Midbrain (tissue), 1 donor: ENCODE measurements at places on chromosomes 6 and 20.

DNA sequence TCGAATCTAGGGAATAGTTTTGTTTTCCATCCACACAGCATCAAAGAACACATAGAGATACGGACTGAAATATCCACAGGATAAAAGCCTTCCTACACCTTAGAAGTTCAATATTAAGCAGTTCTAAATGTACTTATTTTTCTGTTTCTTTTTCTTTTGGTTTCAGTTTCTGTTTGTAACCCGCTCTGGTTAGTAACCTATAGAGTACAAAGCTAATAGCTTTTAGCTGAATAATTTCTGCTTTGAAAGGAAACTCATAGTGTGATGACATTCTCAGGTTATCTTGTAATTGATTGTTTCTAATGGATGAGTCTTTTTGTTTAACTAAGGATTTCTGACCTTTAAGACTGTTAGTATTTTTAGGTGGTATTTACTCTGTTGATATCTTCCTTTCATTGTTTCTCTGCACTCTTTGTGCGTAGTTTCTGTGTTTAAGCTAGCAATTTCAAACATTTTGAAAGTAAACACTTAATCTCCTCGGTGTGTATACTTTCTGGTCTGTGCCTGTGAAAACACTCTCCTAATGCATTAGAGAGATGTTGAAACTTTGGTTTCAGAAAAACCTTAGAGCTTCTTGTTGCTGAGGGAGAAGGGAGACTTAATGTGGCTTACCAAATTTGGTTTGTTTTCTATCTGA is 385.5 kb downstream of the HDGFL1 start:
- no peak for DNase-seq

GRCh38 chr6:912871-913835 is 220.2 kb upstream of the EXOC2 start:
- peak; percentile 3 for DNase-seq

- no peak for DNase-seq
These were observed 35.0 kb upstream of the ENTPD6 start for GRCh38 chr20:25160467-25160866.

DNA sequence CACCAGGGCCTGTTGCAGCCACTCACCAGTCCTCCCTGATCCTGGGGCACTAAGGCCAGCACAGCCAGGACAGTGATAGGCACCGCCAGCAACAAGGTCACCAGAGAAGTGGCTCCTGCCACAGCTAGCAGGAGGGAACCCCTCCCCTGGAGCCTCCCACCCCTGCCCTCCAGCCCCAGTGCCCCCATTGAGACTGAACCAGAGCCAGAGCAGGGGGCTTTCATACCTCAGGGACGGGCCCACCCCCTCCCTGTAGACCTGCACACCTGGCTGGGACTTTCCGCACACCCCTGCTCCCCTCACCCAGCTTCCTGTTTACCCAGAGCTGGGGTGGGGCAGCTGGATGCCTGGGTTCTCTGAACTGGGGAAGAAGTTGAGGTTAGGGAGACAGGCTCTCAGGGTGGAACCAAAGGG is at the start of gene LTB:
Gene LTB (minus strand): TSS at position 195 of the 414 bp plus-strand sequence. CDS start 7 bp downstream, at position 188.
- DNase-seq, result no peak

DNA sequence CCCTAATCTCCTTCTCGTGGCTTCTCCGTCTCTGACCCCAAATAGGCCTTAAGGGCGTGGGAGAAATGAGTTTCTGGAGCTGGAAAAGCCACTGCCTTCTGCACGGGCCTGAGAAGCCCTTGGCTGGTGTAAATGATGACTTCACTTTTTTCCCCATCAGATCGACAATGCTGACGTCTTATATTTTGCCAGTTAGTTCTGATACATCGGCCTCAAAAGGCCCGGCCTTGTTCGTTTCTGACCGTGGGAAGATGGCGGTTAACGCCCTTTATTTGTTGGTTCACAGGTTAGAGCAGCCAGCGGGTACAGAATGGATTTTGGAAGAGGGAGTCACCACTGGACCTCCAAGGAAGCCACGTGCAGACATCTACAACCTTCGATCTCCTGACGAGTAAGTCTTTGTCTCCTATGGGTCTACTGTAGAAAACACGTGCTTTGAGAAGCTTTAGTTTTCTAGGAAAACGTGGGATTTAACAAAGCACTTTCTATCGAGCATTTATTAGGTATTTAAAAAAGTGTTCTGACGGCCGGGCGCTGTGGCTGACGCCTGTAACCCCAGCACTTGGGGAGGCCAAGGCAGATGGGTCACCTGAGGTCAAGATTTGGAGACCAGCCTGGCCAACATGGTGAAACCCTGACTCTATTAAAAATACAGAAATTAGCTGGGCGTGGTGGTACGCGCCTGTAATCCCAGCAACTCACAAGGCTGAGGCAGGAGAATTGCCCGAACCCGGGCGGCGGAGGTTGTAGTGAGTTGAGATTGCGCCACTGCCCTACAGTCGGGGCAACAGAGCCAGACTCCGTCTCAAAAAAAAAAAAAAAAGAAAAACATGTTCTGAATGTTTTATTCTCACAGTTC is 1.2 kb upstream of the ZNFX1 start:
- DNase-seq, result no peak

DNA sequence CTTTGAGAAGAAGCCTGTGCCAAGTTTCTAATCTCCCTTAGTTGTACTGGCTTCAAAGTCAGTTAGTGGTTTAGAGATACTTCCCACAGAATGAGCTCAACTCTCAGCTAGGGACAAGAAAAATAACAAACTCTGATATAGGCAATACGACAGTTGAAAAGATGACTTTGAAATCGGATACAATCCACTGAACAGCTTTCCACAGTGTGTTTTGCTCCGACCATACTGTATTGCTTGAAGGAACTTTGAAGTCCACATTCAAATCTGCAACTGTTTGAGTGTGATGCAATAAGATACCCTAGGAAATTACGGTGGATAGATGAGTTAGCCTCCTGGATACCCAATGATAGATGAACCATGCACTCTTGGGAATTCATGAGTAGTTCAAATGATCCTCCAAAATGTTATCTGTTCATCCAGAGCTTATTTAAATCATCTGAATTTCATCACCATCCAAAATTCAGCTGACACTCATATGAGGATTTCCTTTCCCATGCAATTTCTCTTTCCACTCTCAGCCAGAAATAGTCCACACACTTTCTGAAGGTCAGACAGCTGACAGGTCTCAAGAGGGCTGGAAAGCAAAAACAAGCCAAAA is 443.8 kb downstream of the HAO1 start:
- DNase-seq, result no peak

- DNase-seq, result no peak
These were observed 15.6 kb downstream of the PKIG start for GRCh38 chr20:44597930-44598329.

GRCh38 chr6:3835055-3835731 is 14.0 kb upstream of the FAM50B start:
- no peak for DNase-seq

- DNase-seq, result no peak
These were observed 813.0 kb downstream of the DHX35 start for GRCh38 chr20:39775110-39775509.

- DNase-seq, result no peak
These were observed 3.6 kb upstream of the PHIP start for GRCh38 chr6:79081663-79082062.

GRCh38 chr6:167687116-167687725 is 139.5 kb upstream of the AFDN start:
- no peak for DNase-seq

GRCh38 chr6:131724114-131724513 is 13.3 kb upstream of the CTAGE9 start:
- no peak for DNase-seq

GRCh38 chr20:9301129-9302090 is 213.0 kb upstream of the LAMP5 start:
- DNase-seq, result peak; percentile 62

- DNase-seq, result peak; percentile 62
These were observed 185.7 kb downstream of the SASH1 start for GRCh38 chr6:148528292-148528691.

- no peak for DNase-seq
These were observed 44.4 kb upstream of the LOC128125822 start for GRCh38 chr6:63527658-63528514.

- DNase-seq, result no peak
These were observed 149.5 kb upstream of the NEDD9 start for GRCh38 chr6:11381801-11382513.

DNA sequence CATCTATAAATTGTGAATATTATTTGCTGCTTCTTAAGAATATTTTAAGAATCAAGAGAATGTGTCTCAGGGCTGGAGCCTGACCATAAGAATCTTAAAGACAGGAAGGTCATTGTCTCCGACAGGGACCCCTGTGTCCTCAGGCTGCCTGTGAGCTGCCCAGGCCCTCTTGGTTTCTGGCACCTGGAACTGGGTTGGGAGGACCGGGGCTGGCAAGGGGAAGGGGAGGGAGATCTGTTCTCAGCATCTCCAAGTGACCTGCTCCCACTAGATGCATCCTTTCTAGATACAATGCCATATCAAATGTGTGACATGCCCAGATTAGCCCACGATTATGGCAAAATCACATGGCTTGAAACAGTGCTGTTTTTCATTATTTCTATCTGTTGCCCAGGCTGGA is 110.5 kb downstream of the SCML4 start:
- no peak for DNase-seq

- DNase-seq, result peak; percentile 29
These were observed at the start of gene CAP2 for GRCh38 chr6:17392978-17393891. Gene CAP2, plus strand, starts transcription at chr6:17393595. Its CDS starts 27,961 bp downstream, at chr6:17421556.

GRCh38 chr6:68126089-68126749 is 508.9 kb upstream of the ADGRB3 start:
- DNase-seq, result no peak

- no peak for DNase-seq
These were observed 9.2 kb downstream of the PEDS1 start for GRCh38 chr20:50144362-50144761.

DNA sequence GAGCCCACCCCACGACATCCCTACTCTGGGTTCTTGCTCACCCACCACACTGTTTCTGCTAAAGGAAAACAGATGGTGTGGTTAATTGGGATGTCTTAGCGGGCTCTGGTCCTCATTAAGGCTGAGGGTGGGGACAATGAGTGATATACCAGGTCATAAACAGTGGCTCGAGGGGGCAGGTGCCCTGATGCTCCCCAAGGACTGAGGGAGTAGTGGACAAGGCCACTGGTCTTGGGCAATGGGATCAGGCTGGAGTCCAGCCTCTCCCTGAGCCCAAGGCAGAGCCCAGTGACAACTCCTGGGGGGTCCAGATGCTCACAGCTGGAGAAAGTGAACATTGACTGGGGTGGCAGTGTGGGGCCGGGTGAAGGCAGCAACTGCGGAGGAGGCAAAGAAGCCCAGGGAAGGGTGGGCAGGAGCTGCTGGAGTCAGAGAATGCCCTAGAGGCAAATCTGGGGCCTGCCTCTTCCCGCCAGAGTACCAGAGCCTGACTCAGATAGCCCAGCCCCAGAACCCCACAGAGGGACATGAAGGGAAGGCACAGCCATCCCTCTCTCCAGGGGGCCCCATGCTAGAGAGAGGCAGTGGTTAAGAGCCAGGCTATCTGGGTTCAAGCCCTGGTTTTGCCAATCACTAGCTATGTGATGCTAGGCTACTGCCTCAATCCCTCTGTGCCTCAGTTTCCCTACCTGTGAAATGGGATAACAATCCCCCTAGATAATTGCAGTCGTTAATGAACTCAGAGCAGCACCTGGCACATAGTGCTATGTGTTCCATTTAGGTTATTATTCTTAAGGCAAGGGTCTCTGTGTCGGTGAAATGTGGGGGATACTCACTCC is 72.3 kb downstream of the MRPL14 start:
- no peak for DNase-seq

- DNase-seq, result no peak
These were observed 1.4 kb downstream of the PFDN4 start for GRCh38 chr20:54209216-54209813.

DNA sequence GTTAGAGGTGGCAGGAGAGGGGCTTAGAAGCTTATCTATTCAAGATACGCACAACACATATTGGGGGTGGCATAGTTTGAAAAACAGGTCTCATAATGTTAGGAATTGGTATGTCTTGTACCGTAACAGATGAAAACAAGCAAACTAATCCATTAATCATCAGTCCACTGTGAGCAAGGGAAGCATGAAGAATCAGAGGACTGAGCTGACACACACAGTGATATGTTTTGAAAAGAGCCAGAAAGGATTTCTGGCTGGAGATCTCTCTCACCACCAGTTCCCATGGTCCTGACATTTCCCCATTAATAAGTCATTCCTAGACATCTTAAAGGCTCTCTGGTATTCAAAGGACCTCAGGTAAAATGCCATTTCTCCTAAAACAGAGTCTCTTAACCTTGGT is 158.8 kb upstream of the PHACTR1 start:
- no peak for DNase-seq

GRCh38 chr20:58447511-58448391 is 58.7 kb downstream of the VAPB start:
- DNase-seq, result peak; percentile 29
